ENCODE measurements at places on chromosomes 7 and 10.

GRCh38 chr7:21966271-21966670 is 20.6 kb upstream of the CDCA7L start:
- no peak for DNase-seq

GRCh38 chr10:4409319-4409718 is 416.7 kb upstream of the AKR1E2 start:
- DNase-seq = no peak

- no peak for DNase-seq
Observed at GRCh38 chr10:35210961-35211360, 84.3 kb downstream of the CREM start.

DNA sequence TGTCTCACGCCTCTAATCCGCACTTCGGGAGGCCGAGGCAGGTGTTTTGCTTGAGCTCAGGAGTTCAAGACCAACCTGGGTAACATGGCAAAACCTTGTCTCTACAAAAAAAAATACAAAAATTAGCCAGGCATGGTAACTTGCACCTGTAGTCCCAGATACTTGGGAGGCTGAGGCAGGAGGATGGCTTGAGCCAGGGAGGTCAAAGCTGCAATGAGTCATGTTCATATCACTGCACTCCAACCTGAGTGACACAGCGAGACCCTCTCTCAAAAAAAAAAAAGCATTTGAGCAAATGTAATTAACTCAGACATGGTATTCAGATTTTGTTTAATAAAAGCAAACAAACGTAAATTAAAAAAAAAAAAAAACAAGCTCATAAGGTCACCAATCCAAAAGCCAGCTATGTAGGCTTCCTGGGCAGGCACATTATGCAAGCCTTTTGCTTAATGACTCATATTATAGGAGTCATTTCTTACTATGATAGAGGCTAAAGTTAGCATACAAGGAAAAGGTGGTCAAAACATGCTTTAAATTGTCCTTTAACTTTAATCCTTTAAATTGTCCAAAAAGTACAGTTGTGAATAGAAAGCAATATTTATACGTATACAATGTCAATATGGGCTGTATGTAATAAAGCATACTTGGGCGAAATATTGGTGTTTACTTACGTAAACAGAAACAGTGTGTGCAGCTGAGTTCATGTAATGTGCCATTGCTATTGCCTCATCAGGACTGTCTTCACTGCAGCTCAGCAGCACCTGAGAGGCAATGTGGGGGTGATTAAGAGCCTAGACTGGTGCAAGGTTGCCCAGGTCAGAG is 13.0 kb downstream of the AKR1D1 start:
- no peak for DNase-seq
